ENCODE measurements at places on chromosomes 12 and 14. TPM values are rescaled to one million over a fixed set of nuclear protein-coding genes. Genes with fewer than 3 reads are reported as not detected.

GPRC5A gene
- not detected for total RNA-seq

DAO gene
- not detected for total RNA-seq

SLC2A3 gene
- total RNA-seq, result 88.9 TPM

MSRB3 gene
- not detected for total RNA-seq

ST8SIA1 gene
- total RNA-seq, result not detected

ALDH2 gene
- total RNA-seq, result 37.4 TPM

RILPL2 gene
- total RNA-seq, result 11.2 TPM

GPRC5D gene
- total RNA-seq, result 0.44 TPM

USP44 gene
- 5.4 TPM for total RNA-seq

DNA sequence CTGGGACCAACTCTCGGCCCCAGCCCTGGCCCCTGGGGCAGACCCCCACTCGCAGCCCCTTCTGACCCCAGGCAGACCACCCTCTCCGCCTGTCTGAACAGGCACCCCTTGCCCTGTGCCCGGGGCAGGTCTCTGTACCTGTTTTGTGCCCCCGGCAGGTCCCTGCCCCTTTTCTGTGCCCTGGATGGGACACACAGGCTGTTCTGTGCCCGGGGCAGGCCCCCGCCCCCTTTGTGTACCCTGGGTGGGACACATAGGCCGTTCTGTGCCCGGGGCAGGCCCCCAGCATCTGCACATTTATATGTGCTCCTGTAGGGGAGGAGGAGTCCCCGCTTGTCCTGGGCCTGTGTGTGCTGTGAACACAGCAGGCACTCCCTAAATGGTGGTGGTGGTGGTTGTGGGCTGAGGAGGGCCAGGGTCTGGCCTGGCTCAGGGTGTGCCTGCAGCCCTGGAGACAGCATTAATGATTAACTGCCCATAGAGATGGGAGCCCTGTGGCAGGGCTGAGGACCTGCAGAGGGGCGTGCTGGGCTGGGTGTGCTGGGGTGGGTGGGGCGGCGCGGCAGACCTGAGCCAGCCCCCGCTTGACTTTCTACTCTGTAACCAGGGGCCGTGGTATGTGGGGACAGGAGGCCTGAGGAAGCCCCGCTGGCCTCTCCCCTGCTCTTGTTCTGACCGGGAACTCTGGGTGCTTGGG, 3.7 kb downstream of the FBRSL1 start:
- no peaks in the 10 kb centered on the region for H3K27me3 ChIP-seq
- DNase-seq, result no peak
- no peak overlapping the region for H3K4me3 ChIP-seq
- no peak overlapping the region for H3K27ac ChIP-seq
- peaks cover 63% of the 10 kb centered on the region for H3K4me1 ChIP-seq

GRCh38 chr12:57479376-57480115, at the start of gene ARHGAP9:
Gene ARHGAP9 (minus strand): TSS chr12:57479866. CDS start chr12:57479406, 460 bp downstream.
- H3K4me3 ChIP-seq, result peak within 1 kb of the TSS; percentile 93
- H3K4me1 ChIP-seq, result peaks cover 77% of the 10 kb centered on the region
- peaks cover 5% of the 10 kb centered on the region for H3K36me3 ChIP-seq
- H3K27ac ChIP-seq, result peak within 1 kb of the TSS; percentile 100

GRCh38 chr12:122297494-122297893, 31.2 kb upstream of the VPS33A start:
- H3K27me3 ChIP-seq, result no peaks in the 10 kb centered on the region
- H3K4me3 ChIP-seq, result no peak overlapping the region
- no peak for DNase-seq
- H3K36me3 ChIP-seq, result peaks cover 53% of the 10 kb centered on the region

DNA sequence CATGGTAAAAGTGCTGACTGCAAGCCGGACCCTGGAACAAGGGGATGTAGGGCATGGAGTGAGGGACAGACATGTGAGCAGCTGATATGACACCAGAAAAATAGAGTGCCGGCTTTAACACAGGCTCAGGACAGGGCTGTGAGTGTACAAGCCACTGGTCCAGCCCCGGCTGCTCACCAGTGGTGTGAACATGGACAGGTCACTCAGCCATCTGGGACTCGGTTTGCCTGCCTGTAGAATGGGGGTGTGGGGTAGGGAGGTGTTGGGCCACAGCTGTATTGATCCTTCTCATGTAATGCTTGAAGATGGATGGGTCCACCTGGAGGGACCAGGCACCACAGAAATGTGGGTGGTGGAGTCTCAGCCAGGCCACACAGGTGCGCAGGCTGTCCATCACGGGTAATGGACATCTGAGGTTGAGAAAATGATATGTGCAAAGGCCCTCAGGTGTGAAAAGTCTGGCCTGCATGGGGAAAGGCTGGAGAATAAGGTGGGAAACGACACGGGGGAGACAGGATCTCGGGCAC, 10.6 kb upstream of the KRT74 start:
- no peak for DNase-seq
- peaks cover 4% of the 10 kb centered on the region for H3K27me3 ChIP-seq
- no peak overlapping the region for H3K27ac ChIP-seq
- H3K36me3 ChIP-seq, result no peaks in the 10 kb centered on the region
- H3K4me1 ChIP-seq, result no peaks in the 10 kb centered on the region
- no peak overlapping the region for H3K4me3 ChIP-seq

DNA sequence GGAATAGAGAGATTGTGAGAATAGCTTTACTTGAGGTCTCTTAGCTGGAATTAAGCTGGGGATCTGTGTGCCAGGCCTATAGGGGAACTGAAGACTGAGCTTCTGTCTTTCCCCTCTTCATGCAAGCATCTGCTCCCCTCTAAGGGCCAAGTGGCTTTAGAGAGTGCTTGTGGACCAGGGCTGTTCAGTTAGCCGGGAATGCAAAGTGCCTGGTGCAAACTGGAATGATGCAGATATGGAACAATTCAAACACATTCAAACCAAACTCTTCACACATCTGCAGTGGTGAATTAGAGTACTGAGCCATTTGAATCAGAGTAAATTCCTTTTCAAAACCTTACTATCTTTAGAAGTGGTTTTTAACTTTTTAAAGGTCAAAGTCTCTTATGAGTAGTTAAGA, 99.0 kb downstream of the LIN7A start:
- H3K4me3 ChIP-seq, result no peak overlapping the region
- no peaks in the 10 kb centered on the region for H3K36me3 ChIP-seq
- H3K27ac ChIP-seq, result no peak overlapping the region
- H3K4me1 ChIP-seq, result no peaks in the 10 kb centered on the region
- no peak for DNase-seq

GRCh38 chr12:58424735-58425392, 483.5 kb downstream of the ATP23 start:
- no peaks in the 10 kb centered on the region for H3K4me1 ChIP-seq
- no peak for DNase-seq
- no peak overlapping the region for H3K27ac ChIP-seq

GRCh38 chr12:5945071-5946008, at the start of gene ANO2:
Gene ANO2 (minus strand): TSS chr12:5945259. CDS start chr12:5945217, 42 bp downstream.
- DNase-seq, result no peak
- H3K27ac ChIP-seq, result no peak within 1 kb of the TSS
- H3K4me3 ChIP-seq, result no peak within 1 kb of the TSS
- no peaks in the 10 kb centered on the region for H3K4me1 ChIP-seq
- no peaks in the 10 kb centered on the region for H3K36me3 ChIP-seq

- no peak for DNase-seq
- no peak overlapping the region for H3K27ac ChIP-seq
- H3K36me3 ChIP-seq, result no peaks in the 10 kb centered on the region
Observed at GRCh38 chr12:110995016-110995415, 74.6 kb upstream of the MYL2 start.

Data from activated B cell treated with CpG ODN at 0.5 μM for 24 hours (primary cell).